ENCODE measurements at places on chromosomes 6 and 20.

GRCh38 chr6:46653439-46654195 is 842 bp downstream of the SLC25A27 start:
- no peak for DNase-seq

DNA sequence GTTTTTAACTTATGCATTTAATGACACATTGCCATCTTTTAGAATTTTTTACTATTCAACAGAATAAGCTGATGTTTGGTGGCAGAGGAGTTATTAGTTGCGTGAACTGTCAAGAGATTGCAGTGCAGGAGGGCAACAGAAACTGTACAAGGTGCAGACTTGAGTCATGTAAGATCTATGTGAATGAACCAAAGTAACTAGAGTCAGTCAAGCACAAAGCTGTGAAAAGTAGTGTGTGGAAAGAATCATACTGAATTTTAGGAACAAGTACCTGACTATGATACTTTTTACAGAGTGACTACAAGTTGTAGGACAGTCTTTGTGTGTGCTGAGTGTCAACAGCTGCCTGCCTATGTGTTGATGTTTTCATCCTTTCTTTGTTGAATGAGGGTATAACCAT is 2.7 kb upstream of the C6orf163 start:
- no peak for DNase-seq

- no peak for DNase-seq
These were observed 214.3 kb upstream of the LAMP5 start for GRCh38 chr20:9300080-9300479.

- no peak for DNase-seq
These were observed 10.9 kb downstream of the ABT1 start for GRCh38 chr6:26607434-26608230.

DNA sequence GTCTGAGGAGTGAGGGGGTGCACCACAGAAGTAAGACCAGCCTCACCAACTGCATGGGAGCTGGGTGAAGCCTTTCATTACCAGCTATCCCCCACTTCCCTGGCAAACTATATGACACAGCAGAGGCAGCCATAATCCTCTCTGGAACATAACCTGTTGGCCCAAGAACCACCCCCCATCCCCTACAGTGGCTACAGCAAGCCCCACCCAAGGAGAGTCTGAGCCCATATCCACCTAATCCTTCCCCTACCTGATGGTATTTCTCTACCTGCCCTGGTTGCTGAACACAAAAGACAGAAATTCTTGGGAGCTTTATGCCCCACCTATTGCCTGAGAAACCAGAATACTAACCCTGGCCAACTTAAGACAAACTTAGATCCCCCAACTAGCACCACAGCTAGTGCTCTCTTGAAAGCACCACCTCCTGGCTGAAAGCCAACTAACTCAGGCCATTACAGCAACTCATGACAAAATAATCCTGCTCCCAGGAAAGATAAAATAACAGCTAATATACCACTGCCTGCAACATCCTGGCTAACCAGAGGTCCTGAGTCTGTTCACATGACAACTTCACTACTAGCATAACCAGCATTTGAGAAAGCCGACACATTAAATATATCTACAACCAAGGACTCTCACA is 11.2 kb downstream of the RNGTT start:
- no peak for DNase-seq
